ENCODE measurements at places on chromosomes 2 and 18.
A peak's percentile ranks its signal among the peaks of the same experiment; 100 is the strongest.

DNA sequence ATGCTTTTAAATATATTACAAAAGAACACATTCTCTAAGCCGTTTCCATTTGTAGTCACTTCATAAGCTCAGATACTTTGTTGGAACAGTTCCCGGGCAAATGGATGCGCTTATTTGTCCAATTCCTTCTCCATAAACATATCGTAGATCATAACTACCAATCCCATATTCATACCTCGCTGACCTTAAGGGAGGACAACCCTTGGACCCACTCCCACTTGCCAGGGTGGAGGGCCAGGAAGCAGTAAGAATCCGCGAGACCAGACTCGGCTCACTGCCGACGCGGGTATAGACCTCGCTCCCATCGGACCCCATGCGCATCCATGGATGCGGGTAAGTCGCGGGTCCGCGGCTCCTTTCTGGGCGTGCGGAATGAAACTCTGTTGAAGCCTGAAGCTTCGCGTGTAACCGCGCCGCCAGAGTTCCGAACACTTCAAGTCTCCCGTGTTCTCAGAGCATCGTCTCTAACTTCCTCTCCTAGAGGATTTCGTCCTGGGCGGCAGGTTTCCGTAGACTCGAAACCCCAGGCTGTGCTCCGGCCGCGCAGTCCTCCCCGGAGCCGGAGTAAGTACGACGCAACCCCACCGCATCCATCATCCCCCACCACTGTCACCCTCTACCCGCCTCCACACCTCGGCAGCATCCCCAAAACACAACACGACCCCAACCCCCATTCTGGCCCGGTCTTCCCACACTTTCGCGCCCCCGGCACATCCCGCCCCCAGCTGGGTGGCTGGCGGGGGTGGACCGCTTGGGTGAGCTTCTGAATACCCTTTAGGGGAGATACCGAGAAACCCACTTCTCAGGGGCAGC lies 1.1 kb downstream of the DSC3 start:
- DNase-seq, result peak; percentile 28

GRCh38 chr2:231049286-231050017 lies 7.2 kb upstream of the PSMD1 start:
- DNase-seq, result no peak

- no peak for DNase-seq
Observed at GRCh38 chr2:132522901-132523300, 106.3 kb downstream of the GPR39 start.

DNA sequence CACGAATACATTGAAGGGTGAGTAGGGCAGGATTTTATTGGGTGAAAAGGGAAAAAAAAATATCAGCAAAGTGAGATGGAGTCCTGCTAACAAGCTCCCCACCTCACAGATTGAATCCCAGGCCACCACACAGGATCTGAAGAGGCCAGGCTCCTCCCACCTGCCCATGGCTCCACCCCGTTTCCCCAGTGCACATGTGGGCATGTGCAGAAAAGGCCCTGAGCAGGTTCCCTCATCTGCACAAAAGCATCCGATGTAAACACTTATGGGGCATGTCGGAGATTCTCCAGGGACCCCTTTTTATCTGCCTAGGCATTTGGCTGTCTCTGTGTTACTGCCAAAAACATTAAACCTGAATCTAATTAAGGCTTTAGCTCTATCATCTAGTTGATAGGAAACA lies 35.2 kb downstream of the SKA1 start:
- DNase-seq, result no peak

- no peak for DNase-seq
Observed at GRCh38 chr18:55289775-55290174, 298.2 kb downstream of the TCF4 start.

- DNase-seq, result peak; percentile 67
Observed at GRCh38 chr2:219737270-219737691, 109.9 kb downstream of the SLC4A3 start.

DNA sequence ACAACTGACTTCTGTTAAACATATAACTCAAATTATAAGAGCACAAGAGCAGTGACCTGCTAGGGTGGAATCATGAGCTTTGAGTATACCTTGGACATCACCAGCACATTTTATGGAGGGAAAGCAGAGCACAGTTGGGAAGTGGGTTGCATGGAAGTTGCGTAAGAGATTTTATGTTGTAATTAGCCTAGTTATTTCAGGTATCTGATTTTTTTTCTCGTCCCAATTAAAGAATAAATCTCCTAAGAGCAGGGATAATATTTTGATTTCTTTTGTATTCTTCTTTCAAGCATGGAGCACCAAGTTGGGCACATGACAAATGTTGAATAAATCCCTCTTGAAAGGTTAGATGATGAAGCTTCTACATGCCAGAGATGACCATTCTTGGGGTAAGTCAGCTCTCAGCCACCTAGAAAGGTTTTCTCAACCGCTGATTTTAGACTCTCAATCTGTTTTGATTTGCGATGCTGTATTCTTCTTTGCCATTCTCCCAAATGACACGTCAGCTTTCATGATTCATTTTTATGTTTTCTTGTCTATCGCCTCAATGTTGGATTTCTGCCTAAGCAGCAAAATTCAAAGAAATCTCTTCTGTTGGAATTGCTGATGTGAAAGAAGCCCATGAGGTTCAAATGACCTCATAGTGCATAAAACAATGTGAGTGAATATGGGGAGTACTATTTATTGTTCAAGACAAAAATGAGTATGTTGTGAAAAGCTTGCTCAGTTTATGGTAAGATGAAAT lies 15.3 kb upstream of the FN1 start:
- DNase-seq, result no peak

DNA sequence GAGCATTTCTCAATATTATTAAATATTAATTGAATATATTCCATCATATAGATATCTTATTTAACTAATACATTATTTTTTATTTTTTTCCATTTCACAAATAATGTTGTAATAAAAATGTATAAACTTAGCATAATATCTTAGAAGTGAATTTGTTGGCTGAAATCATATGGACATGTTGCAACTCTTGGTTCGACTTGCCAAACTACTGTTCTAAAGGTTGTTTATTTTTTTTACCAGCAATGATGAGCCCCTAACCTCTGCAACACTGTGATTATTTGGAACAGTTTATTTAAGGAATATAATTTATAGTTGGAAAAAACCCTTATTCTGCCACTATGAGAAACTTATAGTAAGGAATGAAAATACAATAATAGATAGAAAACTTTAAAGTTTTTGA lies 8.8 kb upstream of the NAB1 start:
- no peak for DNase-seq

DNA sequence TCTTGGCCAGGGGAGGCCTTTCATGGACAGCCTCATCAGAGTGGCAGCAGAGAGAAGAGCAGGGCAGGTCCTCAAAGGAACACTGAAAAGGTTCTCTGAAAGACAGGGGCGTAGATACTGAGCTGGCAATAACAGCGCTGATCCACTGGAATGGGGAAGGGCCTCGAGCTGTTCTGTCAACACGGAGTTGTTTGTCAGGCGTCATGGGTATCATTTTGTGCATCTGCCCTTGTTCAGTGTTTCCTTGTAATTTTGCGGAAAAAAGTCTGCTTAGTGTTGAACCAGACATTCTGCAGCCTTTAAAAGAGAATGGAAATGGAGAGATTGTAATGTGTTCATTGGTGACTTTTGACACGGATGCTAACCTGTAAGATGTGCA lies 21.5 kb downstream of the AGAP1 start:
- DNase-seq, result no peak

DNA sequence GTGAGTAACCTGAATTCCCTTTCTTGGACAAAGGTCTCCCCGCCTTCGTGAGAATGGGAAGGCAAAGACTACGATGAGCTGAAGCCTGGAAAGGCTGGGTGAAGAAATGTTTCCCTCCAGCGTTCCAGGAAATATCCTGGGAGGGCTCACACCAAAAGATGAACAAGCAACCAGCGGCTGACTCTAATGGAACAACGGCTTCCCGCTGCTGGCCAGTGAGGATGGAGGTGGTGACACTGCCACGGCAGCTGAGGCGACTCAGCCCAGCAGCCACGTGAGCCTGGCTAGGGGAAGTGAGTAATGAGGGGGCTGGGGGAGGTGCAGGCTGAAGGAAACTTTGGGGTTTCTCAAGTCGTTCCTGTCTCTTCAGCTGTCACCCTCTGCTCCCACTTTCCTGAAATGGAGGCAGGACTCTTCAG lies 105.0 kb upstream of the SMAD7 start:
- peak; percentile 43 for DNase-seq

DNA sequence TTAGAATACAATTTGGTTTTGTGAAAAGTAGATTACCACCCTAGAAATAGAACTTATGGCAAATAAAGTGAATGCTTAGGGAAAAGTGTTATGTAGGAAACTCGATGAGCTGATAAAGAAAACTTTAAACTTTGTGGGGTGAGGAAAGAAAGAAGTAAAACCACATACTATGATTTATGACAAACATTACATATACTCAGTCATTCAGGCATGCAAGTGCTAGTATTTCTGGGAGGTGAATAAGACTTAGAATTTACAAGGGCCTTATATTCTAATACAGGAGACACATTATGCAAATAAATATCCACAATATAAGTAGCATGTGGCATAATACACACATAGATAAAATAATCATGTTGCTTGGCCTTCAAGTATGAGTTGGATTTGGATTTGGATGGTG lies 618.1 kb downstream of the XIRP2 start:
- no peak for DNase-seq

DNA sequence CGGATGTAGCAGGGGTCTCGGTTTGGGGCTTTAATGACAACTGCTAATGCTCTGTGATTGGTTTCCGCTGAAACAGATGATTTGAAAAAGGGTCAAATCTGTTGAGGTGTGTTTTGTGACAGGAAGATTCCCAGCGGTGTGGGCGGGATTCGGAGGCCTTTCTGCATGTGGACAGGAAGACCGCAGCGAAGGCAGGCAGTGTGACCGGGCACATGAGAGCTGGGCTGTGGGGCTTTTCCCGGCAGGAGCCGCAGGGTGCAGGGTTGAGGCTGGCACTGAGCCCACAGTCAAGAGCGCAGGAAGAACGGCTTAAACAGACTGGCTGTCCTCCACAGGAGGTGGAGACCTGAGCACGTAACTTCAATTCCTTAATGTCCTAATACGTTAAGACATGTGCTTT lies 180.0 kb upstream of the TPO start:
- DNase-seq, result no peak

DNA sequence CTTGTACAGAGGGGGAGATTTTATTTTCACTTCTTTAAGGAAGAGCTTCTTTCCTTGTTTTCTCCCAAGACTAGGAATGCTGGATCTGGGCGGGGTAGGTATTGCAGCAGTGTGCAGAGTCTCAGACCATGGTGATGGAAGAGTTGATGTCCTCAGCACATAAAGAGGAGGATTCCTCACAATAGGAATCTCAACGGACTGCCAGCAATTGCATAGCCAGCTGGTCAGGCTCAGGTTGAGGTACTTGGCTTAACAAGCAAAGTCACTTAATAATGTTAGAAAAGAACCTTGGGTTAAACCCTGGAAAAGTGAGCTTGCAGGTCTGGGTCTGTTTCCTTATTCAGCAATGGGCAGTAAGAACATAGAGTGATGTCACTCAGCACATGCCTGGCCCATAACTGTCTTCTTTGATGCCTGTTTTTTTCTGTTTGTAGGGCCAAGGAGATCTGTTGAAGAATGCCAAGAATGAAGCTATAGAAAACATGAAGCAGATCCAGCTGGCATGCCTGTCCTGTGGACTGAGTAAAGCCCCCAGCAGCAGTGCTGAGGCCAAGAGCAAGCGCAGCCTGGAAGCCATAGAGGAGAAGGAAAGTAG lies 342.1 kb downstream of the PLCL1 start:
- peak; percentile 56 for DNase-seq

DNA sequence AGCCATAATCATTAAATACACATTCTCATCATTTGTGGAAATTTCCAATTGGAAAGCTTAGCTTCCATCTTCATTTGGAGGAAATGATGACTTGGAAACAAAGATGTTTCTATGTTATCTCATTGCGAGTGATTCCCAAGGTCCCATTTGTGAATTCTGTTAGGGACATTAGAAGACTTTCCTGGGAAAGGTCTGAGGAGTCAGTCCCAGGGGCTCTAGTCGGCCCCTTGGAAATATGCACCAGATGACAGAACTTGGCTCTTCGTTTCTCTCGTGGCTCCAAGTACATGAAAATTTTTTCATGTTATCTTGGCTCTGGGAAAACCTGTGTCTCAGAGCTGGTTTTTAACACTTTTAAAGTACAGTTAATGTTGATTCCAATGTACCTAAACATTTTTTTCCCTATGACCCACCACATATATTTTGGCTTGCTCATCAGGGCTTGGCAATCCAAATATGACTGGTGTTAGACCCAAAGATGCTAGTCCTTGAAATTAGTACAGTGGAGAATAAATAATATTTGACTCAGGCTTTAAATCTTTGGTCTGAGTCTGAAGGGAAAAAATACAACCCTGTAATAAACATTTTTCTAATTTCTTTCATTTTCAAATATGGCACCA lies 15.4 kb upstream of the CAVIN2 start:
- no peak for DNase-seq

- no peak for DNase-seq
Observed at GRCh38 chr2:56210291-56210690, 26.5 kb downstream of the CCDC85A start.

Measured in right hindlimb (tissue), 1 donor.